Astrocyte of the hippocampus (primary cell): ENCODE measurements at places on chromosomes 13 and 19.

GRCh38 chr19:35389192-35389861 is 18.5 kb downstream of the GPR42 start:
- DNase-seq = no peak

DNA sequence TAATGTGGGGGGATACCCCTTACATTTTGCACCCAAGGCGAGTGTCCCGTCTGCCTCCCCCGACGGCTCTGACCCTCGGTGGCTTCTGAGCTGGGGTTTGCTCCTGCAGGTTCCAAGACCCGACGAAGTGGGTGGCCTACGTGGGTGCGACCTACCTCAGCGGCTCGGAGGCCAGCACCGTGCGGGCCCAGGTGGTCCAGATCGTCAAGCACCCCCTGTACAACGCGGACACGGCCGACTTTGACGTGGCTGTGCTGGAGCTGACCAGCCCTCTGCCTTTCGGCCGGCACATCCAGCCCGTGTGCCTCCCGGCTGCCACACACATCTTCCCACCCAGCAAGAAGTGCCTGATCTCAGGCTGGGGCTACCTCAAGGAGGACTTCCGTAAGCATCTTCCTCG is 19.1 kb downstream of the TIMM13 start:
- DNase-seq = no peak

DNA sequence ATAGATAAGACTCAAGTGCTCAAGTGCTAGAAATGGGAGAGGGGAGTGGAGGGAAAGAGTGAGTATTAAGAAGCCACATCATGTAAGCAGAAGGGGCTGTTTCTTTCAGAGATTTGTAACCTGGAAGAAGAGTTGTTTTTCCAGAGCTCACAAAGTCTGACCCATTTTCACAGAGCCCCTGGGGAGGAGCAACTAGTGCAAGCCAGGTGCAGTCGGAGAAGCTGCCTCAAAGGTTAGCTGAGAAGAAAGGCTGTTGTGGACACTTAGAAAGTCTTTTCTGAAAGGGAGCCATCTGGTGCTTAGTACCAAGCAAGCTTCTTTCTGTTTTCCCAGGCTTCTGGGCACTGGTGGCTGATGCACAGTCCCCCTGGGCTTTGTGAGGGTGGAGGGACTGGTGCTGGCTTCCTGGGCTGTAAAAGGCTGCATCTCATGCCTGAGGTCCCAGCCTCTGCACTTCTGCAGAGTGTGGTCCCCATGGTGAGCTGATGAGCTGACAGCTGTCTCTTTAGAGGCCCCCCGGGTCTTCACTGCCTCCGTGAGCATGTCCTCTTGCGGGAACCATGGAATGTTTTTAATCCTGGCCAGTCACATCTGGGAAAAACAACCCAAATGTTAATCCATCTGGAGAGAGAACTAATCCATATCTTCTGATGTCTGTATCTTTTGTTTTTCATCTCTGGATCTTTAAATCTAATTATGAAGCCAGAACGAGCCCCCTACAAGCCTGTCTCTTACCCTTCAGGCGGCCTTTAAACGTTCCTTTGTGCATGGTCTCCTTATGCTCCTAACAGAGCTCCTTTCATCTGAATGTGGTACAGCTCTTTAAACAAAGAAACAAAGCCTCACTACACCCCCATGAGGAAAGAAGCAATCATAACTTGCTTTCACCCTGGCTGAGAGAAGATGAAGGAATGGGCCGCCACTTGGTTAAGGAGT is 40.2 kb downstream of the OLFM4 start:
- DNase-seq = no peak

- no peak for DNase-seq
These were observed 10.4 kb downstream of the DEDD2 start for GRCh38 chr19:42206871-42207755.

GRCh38 chr13:67083519-67083918 is 146.6 kb downstream of the PCDH9 start:
- no peak for DNase-seq

GRCh38 chr19:13885826-13886365 is 9.0 kb downstream of the NANOS3 start:
- DNase-seq = no peak

DNA sequence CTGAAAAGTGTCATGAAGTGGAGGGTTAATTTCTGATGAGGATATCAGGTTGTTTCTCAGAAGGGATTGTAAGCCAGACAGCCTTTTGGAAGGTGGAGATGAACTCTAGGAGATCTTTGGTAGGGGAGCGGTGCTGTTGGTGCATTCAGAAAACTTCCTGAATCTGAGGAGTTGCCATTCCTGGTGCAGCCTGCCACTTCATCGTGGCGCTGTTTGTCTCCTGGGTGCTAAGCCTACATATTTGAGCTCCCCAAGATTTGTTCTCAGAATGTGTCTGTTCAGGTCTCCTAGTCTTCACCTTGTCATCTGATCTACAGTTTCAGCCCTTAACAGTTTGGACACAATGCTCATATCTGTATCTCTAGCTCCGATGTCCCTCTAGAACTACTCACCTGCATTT is 285.6 kb downstream of the MTUS2 start:
- no peak for DNase-seq

GRCh38 chr13:43368003-43368402 is 344.6 kb downstream of the DNAJC15 start:
- DNase-seq = peak; percentile 31

DNA sequence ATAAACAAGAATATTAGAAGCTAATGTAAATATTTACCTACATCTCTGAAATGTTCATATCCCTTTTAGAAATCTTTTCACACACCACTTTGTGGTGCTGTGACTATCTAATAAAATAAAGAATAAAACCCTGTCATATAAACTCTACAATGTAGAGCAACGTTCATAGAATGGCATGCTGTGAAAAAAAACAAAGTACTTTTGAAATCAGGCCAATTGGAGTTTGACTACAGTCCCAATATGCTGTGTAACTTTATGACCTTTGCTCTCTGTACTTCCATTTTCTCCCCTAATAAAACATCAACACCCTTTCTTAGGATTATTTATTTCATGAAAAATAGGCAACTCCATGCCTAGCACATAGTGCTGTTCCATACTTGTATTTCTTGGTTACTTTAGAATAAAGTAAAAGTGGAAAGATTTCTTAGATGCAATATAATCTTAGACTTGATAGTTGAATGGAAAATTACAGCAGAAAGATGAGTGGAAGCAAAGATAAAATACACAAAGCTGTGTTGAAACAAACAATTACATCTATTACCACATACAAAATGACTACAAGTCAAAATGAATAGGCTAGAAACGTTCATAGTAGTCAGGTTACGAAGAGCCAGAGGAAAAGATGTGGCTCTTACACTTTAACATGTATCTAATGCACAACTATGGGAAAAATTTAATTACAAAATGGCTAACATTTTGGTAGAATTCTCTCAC is 613.2 kb upstream of the SLITRK5 start:
- DNase-seq = no peak

DNA sequence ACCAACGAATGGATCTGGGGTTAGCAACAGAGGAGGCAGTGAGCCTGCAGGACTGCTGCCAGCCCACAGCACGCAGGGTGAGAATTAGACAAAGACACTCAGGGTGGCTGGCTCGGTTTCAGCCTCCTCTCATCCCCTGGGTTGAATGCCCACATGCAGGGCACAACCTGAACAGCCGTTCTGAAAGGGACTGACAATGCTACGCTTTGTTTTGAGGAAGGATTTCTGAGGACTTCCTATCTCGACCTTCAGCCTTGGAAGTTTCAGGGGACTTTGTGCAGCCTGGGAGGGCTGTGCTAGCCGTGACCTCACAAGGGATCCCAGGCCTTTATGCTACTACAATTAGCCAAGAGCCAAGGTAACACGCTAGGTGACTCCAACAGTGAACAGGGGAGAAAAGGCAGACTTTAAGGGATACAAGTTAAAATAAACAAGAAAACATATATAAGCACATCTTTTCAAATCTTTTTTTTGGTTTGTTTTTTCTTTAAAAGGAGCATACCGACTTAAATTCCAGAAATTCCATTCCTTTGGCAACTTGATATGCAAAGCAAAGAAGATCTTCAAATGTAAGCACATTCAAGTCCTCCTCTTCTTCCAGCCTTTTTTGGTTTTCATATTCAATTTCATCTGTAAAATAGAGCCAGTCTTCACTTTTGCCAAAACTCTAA is 34.5 kb upstream of the URAD start:
- peak; percentile 24 for DNase-seq

DNA sequence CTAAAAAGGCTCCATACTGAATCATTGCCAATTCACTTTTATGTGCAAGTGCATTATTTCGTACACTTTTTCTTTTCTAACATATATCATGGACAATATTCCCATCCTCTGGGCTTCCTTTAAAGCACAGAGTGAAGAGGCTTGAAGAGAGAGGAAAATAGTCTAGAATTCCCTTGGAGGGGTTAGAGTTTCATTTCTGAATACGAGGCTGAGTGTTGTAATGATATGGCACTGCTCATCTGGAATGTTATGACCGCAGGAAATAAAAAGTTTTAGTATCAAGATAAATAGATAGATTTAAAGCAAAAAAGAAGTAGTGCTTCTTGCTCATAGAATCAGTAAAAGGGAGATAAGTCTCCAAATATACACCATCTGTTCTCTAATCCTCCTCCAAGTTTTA is 412.3 kb upstream of the SLITRK1 start:
- no peak for DNase-seq

- no peak for DNase-seq
These were observed 630 bp downstream of the SPPL2B start for GRCh38 chr19:2329149-2329478.

DNA sequence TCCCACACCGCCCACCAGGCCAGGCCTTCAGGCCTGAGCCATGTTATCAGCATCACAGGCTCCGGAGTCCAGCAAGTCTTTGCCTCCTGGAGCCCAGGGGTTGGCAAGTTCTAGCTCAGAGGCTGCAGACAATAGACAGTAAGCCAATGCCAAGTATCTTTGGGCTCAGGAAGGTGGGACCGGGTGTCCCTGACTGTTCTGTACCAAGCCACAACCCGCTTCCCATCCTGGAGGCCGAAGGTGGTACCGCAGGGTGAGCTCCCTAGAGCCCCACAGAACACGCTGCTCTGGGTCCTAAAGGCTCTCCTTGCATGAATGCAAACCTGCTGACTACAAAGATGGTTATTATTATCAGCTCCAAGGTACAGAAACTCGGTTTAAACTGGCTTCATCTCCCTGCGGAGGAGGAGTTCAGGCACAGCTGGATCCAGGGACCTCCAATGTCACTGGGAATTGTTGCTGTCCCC is 5.5 kb upstream of the FSTL3 start:
- DNase-seq = no peak

DNA sequence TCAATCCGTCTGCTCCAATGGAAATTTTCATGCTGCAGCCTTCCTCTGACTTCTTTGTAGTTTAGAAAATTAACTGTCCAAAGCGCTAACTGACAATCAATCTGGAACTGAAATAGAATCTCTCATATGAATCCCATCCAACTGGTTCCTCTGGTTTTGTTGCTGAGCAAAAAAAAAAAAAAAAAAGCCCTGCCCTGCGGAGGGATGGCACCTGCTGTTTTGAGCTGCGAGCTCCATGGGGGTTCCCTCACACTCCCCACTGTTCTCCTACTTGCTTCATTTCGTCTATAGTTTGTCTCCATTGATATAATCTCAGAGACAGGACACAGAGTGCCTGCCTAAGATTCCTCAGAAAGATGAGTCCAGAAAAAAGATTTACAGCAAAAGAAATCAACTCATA is 33.4 kb downstream of the FAAP24 start:
- no peak for DNase-seq

GRCh38 chr19:23762884-23763711 is 4.4 kb upstream of the ZNF681 start:
- DNase-seq = peak; percentile 91
